ENCODE measurements at places on chromosomes 1 and 21. TPM values are rescaled to one million over a fixed set of nuclear protein-coding genes. Genes with fewer than 3 reads are reported as not detected.

- H3K4me1 ChIP-seq, result peaks cover 18% of the 10 kb centered on the region
- peaks cover 4% of the 10 kb centered on the region for H3K36me3 ChIP-seq
- DNase-seq, result no peak
Measured at GRCh38 chr1:6803357-6803756, 18.1 kb downstream of the CAMTA1 start.

- H3K36me3 ChIP-seq, result no peaks in the 10 kb centered on the region
- no peak for DNase-seq
Measured at GRCh38 chr21:41583274-41583790, 75.4 kb upstream of the TMPRSS2 start.

DNA sequence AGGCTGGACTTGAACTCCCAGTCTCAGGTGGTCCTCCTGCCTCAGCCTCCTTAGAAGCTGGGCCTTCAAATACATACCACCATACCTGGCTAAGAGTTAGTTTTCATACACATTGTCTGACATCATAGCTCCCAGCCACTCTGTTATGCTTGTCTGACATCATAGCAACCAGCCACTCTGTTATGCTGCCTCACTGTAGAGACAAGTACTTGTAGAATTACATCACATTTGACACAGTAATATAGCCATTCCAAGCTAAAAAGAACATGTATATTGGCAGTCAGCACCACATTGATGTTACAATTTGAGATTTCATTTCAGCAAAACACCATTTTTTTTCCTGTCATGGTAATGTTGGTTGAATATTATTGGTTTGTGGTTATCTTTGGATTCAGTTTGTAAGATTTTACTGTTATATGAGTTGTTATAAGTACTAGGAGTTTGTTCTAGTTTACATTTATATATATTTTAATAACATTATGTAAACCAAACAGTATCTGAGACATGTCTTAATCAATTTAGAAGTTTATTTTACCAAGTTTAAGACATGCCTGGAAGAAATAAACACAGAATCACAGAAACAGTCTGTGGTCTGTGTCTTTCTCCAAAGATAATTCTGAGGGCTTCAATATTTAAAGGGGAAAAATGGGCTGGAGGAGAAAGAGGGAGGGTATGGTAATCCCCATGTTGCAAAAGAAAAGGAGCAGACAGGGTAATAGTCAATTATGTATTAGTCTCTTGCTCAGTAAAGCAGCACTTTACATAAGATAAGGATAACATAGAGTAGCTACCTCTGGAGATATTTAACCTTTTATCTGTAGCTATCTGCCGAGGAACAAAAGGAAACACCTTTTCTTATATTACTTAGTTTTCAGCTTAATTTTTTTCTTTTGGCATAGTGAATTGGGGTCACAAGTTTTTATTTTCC lies 43.0 kb downstream of the XPR1 start:
- H3K27me3 ChIP-seq, result no peaks in the 10 kb centered on the region
- H3K4me3 ChIP-seq, result no peak overlapping the region
- H3K27ac ChIP-seq, result no peak overlapping the region

- no peak for DNase-seq
- peaks cover 34% of the 10 kb centered on the region for H3K4me1 ChIP-seq
- no peak within 1 kb of the TSS for H3K27ac ChIP-seq
- H3K27me3 ChIP-seq, result no peaks in the 10 kb centered on the region
Measured at GRCh38 chr1:174999936-175000696, at the start of gene CACYBP. CACYBP (plus strand) TSS chr1:174999947; CDS start chr1:175000181, 234 bp downstream.

GRCh38 chr21:45497846-45498645 lies 44.2 kb downstream of the SLC19A1 start:
- no peak overlapping the region for H3K27ac ChIP-seq
- no peak overlapping the region for H3K4me3 ChIP-seq
- H3K36me3 ChIP-seq, result peaks cover 7% of the 10 kb centered on the region
- H3K4me1 ChIP-seq, result peaks cover 4% of the 10 kb centered on the region
- no peaks in the 10 kb centered on the region for H3K27me3 ChIP-seq

- peak; percentile 26 for DNase-seq
- H3K4me1 ChIP-seq, result peaks cover 5% of the 10 kb centered on the region
- no peak overlapping the region for H3K27ac ChIP-seq
- H3K27me3 ChIP-seq, result peaks cover 29% of the 10 kb centered on the region
Measured at GRCh38 chr1:2789986-2790581, 11.4 kb downstream of the TTC34 start.

DNA sequence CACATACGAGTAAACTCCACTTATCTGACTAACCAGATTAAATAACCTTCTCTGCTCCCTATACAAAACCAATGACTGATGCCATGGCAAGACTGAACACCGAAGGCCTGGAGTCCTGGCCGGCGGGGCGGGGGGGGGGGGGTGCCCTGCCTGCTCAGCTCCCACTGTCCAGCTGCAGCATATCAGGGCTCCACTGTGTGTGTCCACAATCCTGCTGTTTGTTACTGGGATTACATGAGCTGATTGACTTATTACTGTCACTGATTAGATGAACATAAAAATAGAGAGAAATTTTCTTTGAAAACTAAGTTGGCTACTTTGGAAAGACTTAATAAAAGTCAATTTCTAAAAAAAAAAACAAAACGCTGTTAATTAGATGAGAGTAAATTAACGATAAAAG lies 24.9 kb downstream of the TMEM63A start:
- H3K36me3 ChIP-seq, result peaks cover 31% of the 10 kb centered on the region
- no peaks in the 10 kb centered on the region for H3K27me3 ChIP-seq
- H3K4me3 ChIP-seq, result no peak overlapping the region
- H3K4me1 ChIP-seq, result peaks cover 8% of the 10 kb centered on the region
- DNase-seq, result no peak

Gene KRTAP12-2
- total RNA-seq, result not detected

Gene GJA8
- total RNA-seq, result not detected

Gene IVL
- total RNA-seq, result not detected

Gene FCRL5
- total RNA-seq, result 0.33 TPM

Gene ARTN
- total RNA-seq, result 0.71 TPM

Gene PLA2G2F
- total RNA-seq, result not detected

GRCh38 chr1:99407018-99407417 lies 142.7 kb downstream of the PLPPR4 start:
- H3K4me3 ChIP-seq, result no peak overlapping the region
- peaks cover 3% of the 10 kb centered on the region for H3K27me3 ChIP-seq
- no peak for DNase-seq
- no peaks in the 10 kb centered on the region for H3K36me3 ChIP-seq
- H3K27ac ChIP-seq, result no peak overlapping the region

DNA sequence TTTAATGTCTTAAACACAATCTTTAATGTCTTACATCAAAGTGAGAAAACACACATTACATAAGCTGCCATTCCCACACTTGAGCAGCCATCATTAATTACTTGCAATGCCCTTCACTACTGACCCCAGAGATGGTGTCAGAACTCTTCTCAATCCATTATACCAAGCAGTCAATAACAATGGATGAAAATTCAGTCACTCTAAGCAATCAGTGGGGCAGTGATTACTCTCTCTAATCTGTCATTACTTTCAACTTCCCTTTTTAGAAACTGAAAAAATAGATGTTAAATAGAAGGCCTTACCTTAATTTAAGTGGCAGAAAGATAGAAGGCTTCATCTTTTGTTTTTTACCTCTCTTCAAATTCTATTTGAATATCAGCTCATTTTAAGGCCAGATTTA lies 9.7 kb upstream of the FRRS1 start:
- no peaks in the 10 kb centered on the region for H3K36me3 ChIP-seq
- H3K27ac ChIP-seq, result no peak overlapping the region
- no peaks in the 10 kb centered on the region for H3K4me1 ChIP-seq
- H3K27me3 ChIP-seq, result peaks cover 28% of the 10 kb centered on the region
- no peak for DNase-seq

Data from activated naive CD8-positive, alpha-beta T cell treated with anti-CD3 and anti-CD28 coated beads, Interleukin-2, amount 10 ng/mL, durations not matched to agents 7 days and 5 days (primary cell).